ENCODE measurements at places on chromosomes 7 and 10. TPM values are rescaled to one million over a fixed set of nuclear protein-coding genes. Genes with fewer than 3 reads are reported as not detected.

The TMEM26 gene
- not detected for total RNA-seq

The TSPAN15 gene
- 2.9 TPM for total RNA-seq

The MAGI2 gene
- 0.23 TPM for total RNA-seq

The SVOPL gene
- not detected for total RNA-seq

The RAMP3 gene
- not detected for total RNA-seq

The CLDN3 gene
- total RNA-seq = not detected

The NEBL gene
- 0.16 TPM for total RNA-seq

The HYAL4 gene
- not detected for total RNA-seq

The PIK3AP1 gene
- 0.04 TPM for total RNA-seq

The CALHM1 gene
- total RNA-seq = not detected

The CRYGN gene
- total RNA-seq = not detected

The IDI2 gene
- not detected for total RNA-seq

The PHYH gene
- 13.0 TPM for total RNA-seq

All from hair follicular keratinocyte (primary cell).